ENCODE measurements at places on chromosomes 16 and 17.

DNA sequence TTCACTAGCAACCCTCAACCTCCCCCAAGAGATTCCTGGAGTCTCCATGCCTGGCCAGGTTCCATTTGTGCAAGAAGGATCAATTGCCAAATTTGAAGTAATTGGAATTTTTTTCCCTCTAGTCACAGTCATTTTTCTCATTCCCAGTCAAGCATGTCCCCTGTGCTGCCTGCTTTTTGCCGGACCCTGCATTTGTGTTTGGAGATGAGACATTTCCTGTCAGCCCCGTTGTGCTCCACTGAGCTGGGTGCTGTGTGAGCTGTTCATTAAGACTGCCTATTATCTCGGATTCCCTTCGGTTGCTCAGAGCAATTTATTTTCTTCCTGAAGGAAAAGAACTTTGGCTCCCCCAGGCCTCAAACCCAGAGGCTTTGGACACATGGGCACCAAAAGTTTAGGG, 201.0 kb upstream of the NLRP1 start:
- DNase-seq: no peak

DNA sequence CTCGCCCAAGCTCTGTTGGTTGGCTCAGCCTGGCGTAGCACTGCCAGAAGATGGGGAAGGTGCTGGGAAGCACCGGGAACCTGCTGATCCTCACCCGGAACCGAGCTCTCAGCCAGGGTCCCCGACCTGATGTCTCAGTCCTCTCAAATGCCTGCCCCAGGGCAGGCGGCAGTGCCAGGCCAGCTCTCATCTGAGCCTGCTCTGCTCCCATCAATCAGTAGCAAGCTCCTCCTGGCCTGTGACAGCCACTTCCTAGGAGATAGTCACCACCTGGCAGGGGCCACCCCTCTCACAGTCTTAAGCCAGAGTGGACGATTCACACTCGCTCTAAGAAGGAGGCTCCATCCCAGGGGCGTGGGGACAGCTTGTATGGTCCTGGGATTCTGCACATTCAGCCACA, 62.0 kb downstream of the ENGASE start:
- DNase-seq: no peak

DNA sequence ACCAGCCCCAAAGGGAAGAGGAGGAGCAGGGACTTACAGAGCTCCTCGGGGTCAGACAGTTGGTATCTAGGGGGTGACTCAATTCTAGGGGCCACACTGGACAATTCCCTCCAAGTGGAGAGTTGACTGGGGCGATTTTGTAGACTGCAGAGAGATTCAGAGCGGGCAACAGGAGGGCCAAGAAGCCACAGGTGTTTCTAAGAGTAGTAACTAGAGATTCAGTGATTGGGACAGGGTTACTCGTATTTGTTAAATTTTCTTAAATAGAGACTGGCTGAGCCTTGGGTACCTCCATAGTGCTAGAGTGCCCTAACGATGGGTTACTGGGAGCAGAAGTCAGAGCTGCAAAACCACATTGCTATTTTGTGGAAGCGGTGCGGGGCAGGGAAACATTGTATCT, 3.3 kb upstream of the INPP5K start:
- DNase-seq: no peak

- DNase-seq: no peak
Observed at GRCh38 chr17:45003877-45004276, 35.8 kb upstream of the C1QL1 start.

GRCh38 chr17:56326001-56326359, 172.7 kb downstream of the ANKFN1 start:
- no peak for DNase-seq

DNA sequence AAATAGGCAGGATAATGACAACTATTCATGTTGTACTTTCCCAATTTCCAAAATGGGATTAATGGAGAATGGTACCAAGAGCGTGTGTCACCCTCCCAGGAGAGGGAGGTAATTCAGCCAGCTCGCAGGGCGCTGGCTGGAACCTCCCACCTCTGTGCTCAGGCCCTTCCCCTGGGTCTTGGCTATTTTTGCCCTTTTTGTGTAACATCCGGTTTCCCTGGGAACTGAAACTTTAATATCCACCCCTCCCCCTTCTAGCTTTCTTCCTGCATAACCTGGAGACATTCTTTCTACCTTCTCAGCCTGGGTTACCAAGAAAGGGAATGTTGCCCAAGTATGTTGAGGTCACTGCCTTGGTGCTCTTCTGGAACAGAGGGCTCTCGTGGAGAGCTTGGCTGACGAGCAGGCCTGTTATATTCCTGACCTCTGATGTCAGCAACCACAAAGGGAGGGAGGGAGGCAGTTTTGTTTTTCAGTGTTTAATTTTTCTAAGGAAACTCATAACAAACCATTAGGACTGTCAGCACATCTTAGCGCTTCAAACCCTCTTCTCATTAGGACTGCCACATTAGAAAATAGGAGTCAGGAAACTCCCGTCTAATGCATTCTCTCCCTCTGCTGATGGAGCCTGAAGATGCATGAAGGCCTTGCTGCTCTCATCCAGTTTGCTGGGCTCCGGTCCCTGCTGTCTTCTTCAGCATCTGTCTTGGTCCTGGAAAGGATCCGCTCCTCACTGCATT, 25.6 kb downstream of the ITGB3 start:
- DNase-seq: no peak

DNA sequence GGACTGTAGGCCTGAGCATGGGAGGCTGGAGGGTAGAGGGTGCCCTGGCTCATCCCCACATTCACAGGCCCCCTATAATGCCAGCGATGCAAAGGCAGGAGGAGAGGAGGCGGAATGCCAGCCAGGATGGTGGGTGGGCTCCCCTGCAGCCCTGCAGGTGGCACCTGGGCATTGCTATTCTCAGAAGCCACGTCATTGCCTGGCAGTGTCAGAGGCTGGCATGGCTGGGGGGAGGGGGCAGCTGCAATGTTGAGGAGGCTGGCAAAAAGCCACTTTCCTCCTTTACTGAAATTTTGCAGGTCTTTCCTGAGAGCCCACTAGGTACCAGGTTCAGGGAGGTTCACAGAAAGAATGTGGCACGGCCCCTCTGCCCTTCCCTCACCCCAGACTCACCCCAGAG, 36.2 kb downstream of the RAB11FIP4 start:
- DNase-seq: no peak

- DNase-seq: no peak
Observed at GRCh38 chr16:17038415-17038814, 432.3 kb downstream of the XYLT1 start.

GRCh38 chr17:6027342-6028024, 42.7 kb upstream of the WSCD1 start:
- no peak for DNase-seq

DNA sequence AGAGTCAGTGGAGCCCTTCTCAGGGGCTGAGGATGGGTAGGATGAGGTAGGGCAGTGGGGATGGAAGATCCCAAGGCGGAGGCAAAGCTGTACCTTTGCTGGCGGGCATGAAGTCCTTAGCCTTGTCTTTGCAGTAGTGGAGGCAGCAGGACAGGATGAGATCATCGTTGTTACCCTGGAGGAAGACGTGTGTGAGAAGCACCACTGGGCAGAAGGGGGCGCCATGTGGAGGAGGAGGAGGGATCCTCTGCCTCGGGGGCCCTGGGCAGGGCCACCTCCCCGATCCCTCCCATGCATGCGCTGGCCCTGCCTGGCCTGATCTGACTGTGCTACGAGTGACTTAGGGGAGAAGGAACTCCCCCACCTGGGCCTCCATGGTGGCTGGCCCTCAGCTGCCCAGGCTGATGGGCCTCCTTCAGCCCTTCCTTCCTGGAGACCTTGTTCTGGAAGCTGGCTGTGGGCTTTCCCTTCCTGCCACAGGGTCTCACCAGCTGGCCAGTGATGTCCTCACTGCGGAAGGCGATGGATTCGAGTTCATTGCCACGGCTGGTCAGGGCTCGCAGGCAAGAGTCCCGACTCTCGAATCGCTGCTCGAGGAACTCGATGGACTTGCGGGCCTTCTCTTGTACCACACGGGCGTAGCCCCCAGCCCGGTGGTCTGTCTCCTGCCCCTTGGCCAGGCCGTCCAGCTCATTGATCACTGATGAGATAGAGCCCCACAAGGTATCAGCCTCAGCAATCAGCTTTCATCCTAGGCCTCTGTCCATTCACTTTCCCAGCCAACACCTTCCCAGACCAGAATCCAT, 10.3 kb downstream of the HIC1 start:
- DNase-seq: peak; percentile 72

GRCh38 chr16:30571445-30572322, at the start of gene ZNF688:
Gene ZNF688, minus strand, starts transcription at chr16:30571714. Its CDS starts 85 bp downstream, at chr16:30571629.
- DNase-seq: peak; percentile 98

DNA sequence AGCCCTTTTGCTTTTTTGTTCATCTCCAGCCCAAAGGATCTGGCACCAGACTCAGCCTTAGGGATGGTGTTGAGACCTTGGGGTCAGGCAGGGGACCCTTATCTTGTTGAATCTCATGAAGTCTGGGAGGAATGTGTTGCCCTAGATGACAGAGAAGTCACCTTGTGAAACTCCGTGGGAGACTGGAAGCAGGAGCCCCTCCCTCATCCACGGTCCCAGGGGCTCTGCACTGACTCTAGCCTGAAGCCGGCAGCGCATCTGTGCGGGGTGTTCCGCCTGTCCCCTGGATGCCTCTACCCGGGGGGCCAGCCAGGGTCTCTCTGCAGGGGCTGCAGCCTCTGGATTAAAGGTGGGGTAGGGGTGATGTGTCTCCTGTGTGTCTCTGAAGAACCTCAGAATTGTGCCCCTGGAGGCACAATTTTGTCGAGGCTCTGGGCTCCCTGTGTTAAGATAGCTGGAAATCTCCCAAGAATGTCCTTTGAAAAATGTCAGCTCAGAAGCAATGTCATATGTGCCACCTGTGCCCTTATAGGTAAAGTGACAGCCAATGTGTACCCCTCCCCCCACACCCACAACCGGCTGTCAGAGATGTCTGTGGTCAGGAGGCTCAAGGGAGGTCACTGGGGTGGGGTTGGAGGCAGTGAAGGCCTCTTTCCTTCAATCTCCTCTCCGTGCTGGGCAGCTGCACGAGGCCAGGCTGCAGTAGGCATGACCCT, 32.1 kb upstream of the CDC42EP4 start:
- DNase-seq: no peak

DNA sequence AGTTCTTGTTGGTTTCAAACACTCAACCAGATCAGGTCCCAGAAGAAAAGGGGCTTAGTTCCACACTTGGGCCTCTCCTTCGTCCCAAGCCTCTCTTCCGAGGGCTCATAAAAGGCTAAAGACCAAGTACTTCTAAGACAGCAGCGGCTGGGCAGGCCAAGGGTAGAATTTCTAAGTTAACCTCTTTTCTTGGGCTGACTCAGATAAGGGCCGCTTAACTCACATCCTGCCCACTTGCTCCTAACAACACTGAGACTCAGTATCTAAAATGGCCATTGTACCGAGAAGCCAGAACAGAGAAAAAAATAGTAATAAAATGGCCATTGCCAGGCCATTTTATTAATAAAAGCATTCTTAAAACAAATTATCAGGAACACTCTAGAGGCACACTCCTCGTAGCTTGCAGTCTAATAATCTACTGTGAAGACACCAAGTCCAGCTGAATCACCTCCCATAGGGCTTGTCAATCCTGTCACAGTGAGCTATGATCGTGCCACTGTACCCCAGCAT, 42.1 kb downstream of the RANBP10 start:
- DNase-seq: no peak

- DNase-seq: no peak
Observed at GRCh38 chr16:75378616-75379015, 54.7 kb downstream of the CFDP1 start.

DNA sequence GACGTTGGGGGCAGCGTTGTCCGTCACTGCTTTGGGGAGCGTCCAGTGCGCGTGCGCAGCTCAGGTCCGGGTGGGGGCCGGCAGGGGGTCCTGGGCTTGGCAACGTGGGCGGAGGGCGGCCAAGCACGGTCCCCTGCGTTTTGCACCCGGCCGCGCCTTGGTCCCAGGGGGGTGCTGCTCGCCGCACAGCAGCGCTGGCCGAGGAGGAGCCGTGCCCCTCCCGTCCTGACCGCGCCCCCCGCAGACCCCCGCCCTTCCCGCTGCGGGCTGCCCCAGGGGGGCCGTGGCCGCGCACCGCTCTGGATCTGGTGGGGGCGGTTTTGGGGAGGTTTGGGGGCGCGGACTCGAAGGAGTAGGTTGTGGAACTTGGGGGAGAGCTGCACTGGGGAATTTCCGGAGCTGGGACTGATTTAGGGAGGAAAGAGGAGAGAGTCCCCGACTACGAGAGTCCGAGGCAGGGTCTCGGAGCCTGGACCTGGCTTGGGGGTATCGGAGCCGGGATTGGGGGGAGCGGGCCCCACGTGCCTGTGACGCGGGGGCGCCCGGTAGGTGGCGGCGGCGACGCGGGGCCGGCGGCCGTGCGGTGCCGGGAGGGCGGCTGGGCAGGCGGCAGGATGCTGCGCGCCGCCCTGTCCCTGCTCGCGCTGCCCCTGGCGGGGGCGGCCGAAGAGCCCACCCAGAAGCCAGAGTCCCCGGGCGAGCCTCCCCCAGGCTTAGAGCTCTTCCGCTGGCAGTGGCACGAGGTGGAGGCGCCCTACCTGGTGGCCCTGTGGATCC, at the start of gene SLC9A5:
Gene SLC9A5 (plus strand): TSS at position 579 of the 777 bp plus-strand sequence. CDS start 36 bp downstream, at position 615.
- peak; percentile 22 for DNase-seq

DNA sequence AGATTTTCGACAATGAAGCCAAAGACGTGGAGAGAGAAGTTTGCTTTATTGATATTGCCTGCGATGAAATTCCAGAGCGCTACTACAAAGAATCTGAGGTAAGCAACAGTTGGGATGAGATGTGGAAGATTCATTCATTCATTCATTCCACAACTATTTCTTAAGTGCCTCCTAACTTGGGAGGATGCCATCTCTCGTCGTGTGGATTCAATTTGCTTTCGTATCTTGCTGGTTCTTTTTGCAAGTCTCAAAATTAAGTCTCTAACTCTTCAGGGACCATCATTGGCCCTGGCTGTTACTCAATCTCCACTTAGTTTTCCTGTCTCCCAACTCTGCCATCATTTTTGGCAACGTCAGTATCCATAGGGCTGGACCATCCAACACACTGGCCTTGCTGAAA, 85.6 kb upstream of the NOL11 start:
- DNase-seq: no peak

DNA sequence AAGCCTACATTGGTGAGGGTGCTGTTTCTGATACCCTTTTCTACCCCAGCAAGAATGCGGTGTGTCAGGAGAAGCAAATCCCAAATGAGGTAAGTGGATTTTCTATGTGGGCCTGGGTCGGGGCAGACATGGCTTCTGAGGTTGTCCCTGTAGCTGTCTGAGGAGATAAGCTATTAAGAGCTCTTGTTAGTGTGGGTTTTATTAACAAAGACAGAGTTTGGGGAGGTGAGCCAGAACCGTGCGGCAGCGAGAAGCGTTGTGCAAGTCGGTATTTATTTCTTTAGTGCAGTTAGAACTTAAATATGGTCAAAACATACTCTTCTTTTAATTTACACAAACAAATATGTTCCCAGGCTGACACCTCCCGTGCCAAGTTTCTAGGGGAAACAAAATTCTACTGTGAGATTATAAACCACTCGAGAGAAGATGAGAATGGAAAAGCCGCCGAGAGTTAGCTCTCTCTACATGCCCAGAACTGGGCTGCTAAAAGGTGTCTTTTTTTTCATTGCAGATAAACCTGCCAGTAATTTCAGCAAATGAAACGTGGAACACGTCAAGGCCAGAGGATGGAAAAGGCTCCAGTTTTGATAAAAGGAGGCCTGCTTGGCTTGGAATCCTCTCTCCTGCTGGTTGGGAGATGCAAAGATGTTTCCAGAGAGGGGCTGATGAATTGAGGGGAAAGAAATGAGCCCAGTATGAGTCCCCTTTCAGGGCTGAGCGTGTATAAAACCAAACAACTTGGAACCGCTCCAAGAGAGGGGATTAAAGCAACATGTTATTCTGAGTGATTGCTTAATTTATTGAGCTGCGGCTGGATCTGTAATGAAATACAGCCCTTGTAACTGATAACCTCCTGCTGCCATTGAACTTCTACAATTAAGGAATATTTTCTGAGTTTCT, 254.6 kb downstream of the MRTFB start:
- DNase-seq: no peak
